T-helper 1 cell (primary cell): ENCODE measurements at places on chromosomes 6 and 20.

- no peak for DNase-seq
Observed at GRCh38 chr20:20665606-20666332, 46.7 kb downstream of the RALGAPA2 start.

DNA sequence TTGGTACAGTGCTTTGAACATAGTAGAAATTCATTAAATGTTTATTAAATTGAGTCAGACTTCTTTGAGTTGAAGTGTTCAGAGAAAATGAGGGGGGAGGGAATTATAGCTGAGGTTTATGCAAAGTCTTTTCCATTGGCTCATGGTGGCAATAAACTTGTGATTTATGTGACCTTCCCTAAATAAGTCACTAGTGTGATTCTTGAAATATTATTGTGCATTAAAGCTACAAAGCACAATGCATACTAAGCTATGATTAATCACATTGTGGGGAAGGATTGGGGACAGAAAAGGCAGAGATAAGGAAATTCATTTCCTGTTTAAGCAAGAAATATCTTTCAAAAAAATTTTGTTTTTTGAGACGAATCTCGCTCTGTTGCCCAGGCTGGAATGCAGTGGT, 877.5 kb downstream of the TFAP2A start:
- no peak for DNase-seq

DNA sequence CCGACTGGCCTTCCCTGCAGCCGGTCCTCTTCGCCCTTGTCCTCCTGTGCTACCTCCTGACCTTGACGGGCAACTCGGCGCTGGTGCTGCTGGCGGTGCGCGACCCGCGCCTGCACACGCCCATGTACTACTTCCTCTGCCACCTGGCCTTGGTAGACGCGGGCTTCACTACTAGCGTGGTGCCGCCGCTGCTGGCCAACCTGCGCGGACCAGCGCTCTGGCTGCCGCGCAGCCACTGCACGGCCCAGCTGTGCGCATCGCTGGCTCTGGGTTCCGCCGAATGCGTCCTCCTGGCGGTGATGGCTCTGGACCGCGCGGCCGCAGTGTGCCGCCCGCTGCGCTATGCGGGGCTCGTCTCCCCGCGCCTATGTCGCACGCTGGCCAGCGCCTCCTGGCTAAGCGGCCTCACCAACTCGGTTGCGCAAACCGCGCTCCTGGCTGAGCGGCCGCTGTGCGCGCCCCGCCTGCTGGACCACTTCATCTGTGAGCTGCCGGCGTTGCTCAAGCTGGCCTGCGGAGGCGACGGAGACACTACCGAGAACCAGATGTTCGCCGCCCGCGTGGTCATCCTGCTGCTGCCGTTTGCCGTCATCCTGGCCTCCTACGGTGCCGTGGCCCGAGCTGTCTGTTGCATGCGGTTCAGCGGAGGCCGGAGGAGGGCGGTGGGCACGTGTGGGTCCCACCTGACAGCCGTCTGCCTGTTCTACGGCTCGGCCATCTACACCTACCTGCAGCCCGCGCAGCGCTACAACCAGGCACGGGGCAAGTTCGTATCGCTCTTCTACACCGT, 6.1 kb downstream of the UBD start:
- DNase-seq, result no peak

- DNase-seq, result no peak
Observed at GRCh38 chr6:12335717-12336116, 45.6 kb downstream of the EDN1 start.
